ENCODE measurements at places on chromosomes 5 and 9. TPM values are rescaled to one million over a fixed set of nuclear protein-coding genes. Genes with fewer than 3 reads are reported as not detected.
A peak's percentile ranks its signal among the peaks of the same experiment; 100 is the strongest.

DNA sequence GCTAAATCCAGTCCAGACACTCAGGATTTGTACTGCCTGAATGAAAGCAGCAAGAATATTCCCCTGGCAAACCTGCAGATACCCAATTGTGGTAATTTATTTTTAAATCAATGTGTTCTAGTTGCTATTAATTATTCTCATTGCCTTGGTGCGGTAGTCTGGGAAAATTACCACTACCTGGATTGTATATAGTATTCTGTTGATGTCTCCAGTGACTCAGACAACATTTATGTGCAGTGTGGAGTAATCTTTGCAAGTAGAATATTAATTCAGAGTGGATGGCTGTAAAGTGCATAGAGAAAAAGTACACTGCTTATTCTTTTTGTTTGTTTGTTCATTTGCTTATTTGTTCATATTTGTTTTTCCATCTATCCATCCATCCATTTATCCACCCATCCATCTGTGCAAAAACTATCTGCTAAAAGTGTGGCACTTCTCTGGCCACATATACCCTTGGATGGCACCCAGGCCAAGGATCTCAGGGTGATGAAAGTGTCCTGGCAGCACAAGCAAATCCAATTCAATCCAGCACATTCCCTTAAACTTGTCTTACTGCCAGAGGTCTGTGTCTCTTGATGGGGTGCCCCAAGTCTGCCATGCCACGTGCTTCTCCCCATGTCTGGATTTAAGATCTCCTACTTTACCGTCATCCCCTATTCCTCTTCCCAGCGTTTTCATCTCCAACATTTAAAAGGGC lies 41.3 kb downstream of the NTRK2 start:
- no peak overlapping the region for H3K4me3 ChIP-seq
- H3K27ac ChIP-seq: peak overlapping the region; percentile 63
- DNase-seq: no peak
- H3K36me3 ChIP-seq: no peaks in the 10 kb centered on the region
- no peaks in the 10 kb centered on the region for H3K27me3 ChIP-seq

DNA sequence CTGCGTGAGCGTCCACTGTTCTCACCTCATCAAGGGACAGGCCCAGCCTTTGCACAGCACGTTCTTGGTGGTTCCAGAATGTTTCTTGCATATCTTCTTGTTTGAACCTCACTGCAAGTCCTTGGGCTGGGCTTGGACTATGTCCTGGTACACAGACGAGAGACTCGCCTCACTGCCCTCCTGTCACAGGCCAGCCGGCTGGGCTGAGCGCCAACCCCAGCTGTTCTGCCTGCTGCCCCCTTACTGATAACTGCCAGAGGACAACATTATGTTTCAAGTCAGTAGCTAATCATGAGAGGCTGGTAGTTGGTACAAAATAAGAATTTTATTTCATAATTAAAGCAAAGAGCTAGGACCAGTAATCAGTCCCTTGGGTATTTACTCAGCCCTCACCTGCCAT lies 52.8 kb upstream of the LRRTM2 start:
- DNase-seq: peak; percentile 95
- H3K4me1 ChIP-seq: peaks cover 13% of the 10 kb centered on the region
- H3K27me3 ChIP-seq: no peaks in the 10 kb centered on the region
- H3K4me3 ChIP-seq: no peak overlapping the region

DNA sequence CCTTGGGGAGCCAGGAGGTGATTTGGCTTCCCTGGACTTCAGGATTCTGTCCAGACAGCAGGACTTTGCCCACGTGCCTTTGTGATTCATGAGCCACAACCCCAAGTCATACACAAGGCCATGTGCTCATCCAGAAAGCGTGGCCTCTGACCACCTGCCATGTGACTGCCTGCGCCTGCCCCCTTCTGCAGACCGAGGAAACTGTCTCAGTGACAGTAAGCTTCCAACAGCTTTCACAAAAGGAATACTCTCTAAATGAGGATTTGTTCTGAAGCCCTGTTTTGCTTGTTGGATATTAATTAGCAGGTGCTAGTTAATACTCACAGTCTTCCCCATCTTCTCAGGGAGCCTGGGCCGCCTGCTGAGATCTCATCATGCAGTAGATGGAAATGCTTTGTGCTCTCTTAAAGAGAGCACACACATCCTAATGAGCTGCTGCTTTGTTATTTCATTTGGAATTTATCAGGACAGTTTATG lies 36.9 kb upstream of the ANGPTL2 start:
- no peaks in the 10 kb centered on the region for H3K36me3 ChIP-seq
- DNase-seq: no peak
- H3K27ac ChIP-seq: no peak overlapping the region

DNA sequence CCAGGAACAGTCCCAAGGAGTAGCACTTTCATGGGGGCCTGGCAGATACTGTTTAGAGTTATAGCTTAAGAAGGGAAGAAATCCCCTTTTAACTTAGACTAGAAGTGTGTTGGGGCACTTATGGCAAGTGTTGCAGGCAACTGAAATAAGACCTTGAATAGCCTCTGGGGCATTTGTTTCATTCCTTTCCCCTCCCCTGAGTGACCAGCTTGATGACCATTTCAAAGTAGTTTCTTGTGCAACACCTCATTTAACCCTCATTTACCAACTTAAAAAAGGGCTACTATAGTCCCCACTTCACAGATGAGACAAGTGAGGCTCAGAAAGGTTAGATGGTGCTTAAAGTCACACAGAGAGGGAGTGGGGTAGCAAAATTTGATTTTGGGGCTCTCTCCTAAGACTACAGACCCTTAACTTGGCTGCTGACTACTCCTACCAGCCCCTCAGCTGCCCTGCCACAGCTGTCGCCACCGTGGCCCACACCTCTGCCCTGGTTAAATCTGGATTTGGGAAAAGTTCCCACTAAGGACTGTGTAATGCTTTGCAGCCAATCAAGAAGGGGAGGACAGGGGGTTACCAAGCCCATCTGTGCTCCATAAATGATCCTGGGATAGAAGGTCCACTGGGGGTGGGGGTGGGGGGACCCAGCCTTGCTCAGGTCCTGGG lies 5.5 kb downstream of the PDLIM4 start:
- H3K27ac ChIP-seq: no peak overlapping the region
- no peaks in the 10 kb centered on the region for H3K27me3 ChIP-seq
- no peaks in the 10 kb centered on the region for H3K36me3 ChIP-seq

DNA sequence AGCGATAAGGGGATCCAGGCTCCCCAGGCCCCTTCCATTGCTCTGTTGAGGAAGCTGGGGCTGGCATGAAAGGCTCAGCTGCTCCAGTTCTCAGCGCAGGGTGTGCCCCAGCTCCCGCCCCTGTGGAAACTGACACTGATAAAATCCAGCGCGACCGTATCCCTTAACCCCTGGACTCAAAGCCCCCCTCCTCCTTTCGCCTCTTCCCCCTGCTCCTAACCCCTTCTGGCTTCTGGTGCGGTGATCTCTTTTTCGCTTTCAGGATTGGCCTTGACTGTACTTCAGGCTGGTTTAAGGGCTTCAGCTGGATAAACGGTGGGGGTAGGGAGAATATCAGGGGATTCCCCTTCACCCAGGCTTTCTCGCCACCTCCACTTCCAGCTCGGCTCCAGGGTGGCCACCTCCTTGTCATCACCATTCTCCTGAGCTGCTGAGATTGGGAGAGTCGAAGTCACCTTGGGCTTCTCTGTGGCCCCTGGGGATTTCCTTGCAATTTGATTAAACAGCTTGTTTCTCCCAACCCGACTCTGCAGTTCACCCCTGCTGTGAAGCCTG lies 843 bp downstream of the BSPRY start:
- no peaks in the 10 kb centered on the region for H3K27me3 ChIP-seq
- H3K27ac ChIP-seq: peak overlapping the region; percentile 73
- DNase-seq: peak; percentile 70
- H3K4me1 ChIP-seq: peaks cover 11% of the 10 kb centered on the region

DNA sequence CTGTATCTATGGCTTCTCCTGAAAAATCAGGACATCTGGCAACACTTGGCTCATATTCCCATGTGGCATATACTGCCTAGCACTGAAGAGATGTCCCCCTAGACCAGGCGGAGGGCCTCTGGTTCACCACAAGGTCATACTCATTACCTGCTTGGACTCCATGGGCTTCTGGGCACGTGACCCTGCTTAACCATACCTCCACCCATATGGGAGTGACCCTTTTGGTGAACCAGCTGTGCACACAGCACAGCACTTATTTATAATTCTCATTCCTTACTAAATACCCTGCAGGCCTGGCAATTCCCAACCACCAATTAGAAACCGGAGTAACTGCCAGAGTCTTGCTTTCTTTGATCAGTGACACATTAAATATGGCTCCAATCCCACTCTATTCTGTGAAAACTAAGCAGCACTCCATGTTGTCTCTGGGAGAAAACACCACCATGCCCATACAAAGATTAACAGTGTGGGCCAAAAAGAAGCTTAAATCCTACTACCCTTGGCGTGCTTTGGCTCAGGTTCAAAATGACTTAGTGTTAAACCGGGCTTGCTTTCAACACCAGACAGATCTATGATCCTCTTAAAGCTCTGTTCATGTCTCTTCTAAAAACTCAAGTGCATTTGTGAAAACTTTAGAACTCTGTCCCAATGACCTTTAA lies 57.7 kb downstream of the MTMR12 start:
- peaks cover 35% of the 10 kb centered on the region for H3K4me1 ChIP-seq
- no peaks in the 10 kb centered on the region for H3K36me3 ChIP-seq
- H3K4me3 ChIP-seq: no peak overlapping the region
- no peaks in the 10 kb centered on the region for H3K27me3 ChIP-seq

GRCh38 chr5:32713770-32714381 lies 2.8 kb downstream of the NPR3 start:
- H3K36me3 ChIP-seq: no peaks in the 10 kb centered on the region
- no peak overlapping the region for H3K4me3 ChIP-seq
- no peak overlapping the region for H3K27ac ChIP-seq
- DNase-seq: peak; percentile 63
- peaks cover 18% of the 10 kb centered on the region for H3K4me1 ChIP-seq

DNA sequence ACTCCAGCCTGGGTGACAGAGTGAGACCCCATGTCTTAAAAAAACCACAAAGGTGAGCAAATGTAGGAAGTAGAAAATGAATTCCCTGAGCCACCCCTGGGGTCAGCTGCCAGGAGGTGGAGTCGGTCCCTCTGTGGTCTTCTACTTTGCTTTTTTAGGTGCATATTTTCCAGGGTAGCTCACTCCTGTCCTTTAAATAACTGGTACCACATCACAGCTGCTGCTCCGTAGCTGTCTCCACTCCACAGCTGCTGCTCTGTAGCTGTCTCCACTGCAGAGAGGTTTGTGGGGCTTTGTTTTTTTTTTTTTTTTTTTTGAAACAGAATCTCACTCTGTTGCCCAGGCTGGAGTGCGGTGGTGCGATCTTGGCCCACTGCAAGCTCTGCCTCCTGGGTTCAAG lies 8.9 kb downstream of the WDR5 start:
- H3K27me3 ChIP-seq: no peaks in the 10 kb centered on the region
- peaks cover 60% of the 10 kb centered on the region for H3K36me3 ChIP-seq
- H3K4me1 ChIP-seq: no peaks in the 10 kb centered on the region
- no peak overlapping the region for H3K4me3 ChIP-seq

- H3K4me3 ChIP-seq: no peak overlapping the region
- DNase-seq: no peak
- no peaks in the 10 kb centered on the region for H3K4me1 ChIP-seq
- no peak overlapping the region for H3K27ac ChIP-seq
Observed at GRCh38 chr5:4862500-4862899, 277.6 kb upstream of the ADAMTS16 start.

Gene MLANA
- total RNA-seq: not detected

Gene LRRC70
- total RNA-seq: 8.0 TPM

Gene F2RL2
- total RNA-seq: 0.33 TPM
